HEK293T (cell line): ENCODE measurements at places on chromosomes 7 and 10.
A peak's percentile ranks its signal among the peaks of the same experiment; 100 is the strongest.

GRCh38 chr10:48587101-48587500 lies 17.8 kb downstream of the ARHGAP22 start:
- no peak for DNase-seq

- DNase-seq = no peak
Measured at GRCh38 chr7:156994417-156994816, 16.0 kb downstream of the MNX1 start.

DNA sequence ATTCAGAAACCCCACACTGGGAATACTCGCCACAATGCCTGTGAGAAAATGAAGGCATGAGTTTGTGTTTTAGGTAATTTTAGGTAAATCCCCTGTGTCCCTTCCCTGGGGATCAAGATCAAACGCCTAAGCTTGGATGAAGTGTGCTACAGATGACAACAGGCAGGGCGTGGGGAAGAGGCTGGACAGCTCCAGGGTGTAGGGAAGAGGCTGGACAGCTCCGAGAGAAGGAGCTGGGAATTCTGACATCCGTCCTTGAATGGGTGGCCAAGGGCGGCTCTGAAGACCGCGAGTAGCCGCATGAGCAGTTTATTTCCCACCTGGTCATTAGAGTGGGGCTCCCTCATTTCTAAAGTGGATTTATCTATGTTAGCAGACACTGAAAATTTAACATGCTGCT lies 109.7 kb downstream of the RAMP3 start:
- DNase-seq = no peak

DNA sequence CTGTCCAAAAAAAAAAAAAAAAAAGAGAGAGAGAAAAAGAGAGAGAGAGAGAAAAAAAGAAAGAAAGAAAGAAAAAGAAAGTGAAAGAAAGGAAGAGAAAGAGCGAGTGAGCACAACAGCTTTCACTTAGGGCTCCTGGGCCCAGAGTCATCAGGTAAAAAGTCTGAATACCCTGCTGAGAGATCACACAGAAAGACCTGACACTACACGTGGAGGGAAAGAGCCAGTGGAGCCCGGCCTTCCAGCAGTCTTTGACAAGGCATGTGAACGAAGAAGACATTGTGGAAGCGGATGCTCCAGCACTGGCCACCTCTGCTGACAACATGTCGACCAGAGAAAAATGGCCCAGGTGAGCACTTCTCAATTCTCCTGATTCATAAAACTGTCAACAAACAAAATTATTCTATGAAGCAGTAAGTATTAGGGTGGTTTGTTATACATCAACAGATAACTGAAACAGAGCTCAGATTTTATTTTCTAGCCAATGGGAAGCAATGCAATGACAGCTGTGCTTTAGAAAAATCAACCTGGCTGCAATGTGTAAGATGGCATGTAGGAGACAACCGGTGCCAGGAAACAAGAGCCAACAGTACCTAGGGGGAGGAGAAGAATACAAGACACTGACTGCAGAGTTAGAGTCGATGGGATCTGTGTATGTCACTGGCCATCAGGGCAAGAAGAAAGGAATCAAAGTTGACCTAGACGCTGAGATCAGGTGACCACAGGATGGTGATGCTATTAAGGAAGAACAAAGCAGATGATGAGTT lies 4.4 kb downstream of the RNF216 start:
- no peak for DNase-seq

- no peak for DNase-seq
Measured at GRCh38 chr7:20783700-20784387, 2.8 kb downstream of the SP8 start.

- no peak for DNase-seq
Measured at GRCh38 chr7:136533732-136534131, 334.7 kb upstream of the CHRM2 start.

DNA sequence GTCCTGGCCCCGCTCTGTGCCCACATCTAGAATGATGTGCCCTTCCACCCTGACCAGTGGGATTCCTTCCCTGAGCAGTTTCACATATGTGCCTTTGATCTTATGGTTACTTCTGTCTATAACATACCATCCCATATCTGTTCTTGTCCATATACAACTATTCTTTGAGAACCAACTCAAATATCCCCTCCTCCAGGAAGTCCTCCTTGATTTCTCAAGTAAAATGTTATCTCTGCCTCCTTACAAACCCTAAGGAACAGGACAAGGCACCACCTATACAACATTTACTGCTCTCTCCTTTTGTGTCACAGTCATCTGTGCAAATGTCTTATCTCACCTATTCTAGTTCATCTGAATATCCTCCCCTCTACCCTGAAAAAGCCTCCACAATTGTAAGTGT lies 28.2 kb downstream of the HABP2 start:
- no peak for DNase-seq

- peak; percentile 45 for DNase-seq
Measured at GRCh38 chr10:33115738-33116719, 158.0 kb upstream of the ITGB1 start.

GRCh38 chr7:37434529-37434928 lies 14.1 kb downstream of the ELMO1 start:
- no peak for DNase-seq

GRCh38 chr7:79636849-79637248 lies 183.4 kb upstream of the MAGI2 start:
- no peak for DNase-seq

GRCh38 chr10:37285063-37285462 lies 159.7 kb downstream of the ANKRD30A start:
- DNase-seq = no peak

- no peak for DNase-seq
Measured at GRCh38 chr7:90503367-90503766, 33.9 kb downstream of the PTTG1IP2 start.
